CD4-positive, alpha-beta T cell treated with Interleukin-15 for 4 hours (primary cell): ENCODE measurements at places on chromosomes 2 and 18.

- DNase-seq, result no peak
Observed at GRCh38 chr18:56935434-56936040, 211.3 kb upstream of the BOD1L2 start.

DNA sequence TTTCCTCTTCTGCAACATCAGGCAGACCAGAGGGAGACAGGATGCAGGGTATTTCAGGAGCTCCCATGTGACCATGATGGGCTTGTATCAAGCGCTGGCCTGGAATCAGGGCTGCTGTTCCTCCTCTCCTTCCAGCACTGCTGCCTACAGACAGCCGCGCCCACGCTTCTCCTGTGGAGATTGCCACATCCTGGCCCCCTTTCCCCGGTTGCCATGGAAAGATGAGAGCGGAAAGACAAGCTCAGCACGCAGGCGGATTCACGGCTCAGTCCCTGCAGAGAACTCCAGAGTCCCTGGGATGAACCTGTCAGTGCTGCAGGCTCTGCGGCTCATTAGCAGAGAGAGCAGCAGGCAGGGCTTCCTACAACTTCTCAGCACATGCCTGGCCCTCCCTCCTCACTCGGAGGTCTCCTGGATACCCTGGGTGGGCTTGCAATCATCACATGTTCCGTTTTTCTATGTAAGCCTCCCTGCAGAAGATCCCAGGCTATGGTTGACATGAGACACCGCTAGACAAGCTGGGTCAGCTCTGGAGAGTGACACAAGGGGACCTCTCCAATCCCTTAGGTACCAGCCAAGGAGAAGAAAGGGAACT, 497.8 kb upstream of the MYT1L start:
- DNase-seq, result no peak

GRCh38 chr2:179255129-179255528, 9.5 kb downstream of the SESTD1 start:
- no peak for DNase-seq

GRCh38 chr2:234006501-234006900, 44.0 kb upstream of the SPP2 start:
- DNase-seq, result no peak

- DNase-seq, result no peak
Observed at GRCh38 chr2:34159901-34160300, 560.8 kb upstream of the FAM98A start.

GRCh38 chr2:188291142-188291616, 495 bp upstream of the GULP1 start:
- no peak for DNase-seq

DNA sequence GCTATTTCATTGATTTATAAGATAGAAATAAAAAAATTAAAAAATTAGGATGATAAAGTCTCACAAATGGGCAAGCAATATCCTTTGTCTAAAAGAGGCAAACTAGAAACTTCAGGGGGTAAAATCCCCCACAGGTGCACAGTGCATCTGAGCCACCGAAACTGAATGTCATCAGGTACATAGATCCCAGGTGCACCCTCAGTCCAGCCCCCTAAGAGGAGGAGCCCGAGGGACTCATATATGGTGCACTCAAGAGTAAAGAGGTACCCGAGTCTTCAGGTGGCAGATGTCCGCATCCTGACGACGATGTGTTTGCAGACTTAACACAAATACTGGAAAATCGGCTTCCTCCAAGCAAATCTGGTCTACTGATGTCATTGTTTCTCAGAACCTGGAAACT, 11.3 kb downstream of the QPCT start:
- DNase-seq, result no peak

DNA sequence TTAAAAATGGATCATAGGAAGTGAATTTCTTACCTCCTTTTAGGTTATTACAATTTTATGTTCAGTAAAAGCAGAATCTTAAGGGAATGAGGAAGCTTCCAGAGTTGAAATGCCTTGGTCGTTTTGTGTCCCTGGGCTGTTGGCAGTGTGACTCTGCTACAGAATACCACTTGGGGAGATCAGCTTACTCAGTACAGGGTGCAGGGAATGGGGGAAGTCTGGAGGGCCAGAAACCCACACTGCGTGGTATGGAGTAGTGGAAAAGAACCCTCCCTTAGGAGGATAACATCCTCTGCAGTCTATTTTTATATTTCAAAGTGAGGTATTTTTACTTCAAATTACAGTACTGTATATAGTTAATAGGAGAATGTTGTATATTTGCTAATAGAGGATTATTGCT, 51.1 kb downstream of the R3HDM1 start:
- no peak for DNase-seq

- DNase-seq, result no peak
Observed at GRCh38 chr2:241961454-241961853, 91.9 kb downstream of the RTP5 start.

- DNase-seq, result no peak
Observed at GRCh38 chr2:233468047-233468740, 98.4 kb downstream of the USP40 start.

DNA sequence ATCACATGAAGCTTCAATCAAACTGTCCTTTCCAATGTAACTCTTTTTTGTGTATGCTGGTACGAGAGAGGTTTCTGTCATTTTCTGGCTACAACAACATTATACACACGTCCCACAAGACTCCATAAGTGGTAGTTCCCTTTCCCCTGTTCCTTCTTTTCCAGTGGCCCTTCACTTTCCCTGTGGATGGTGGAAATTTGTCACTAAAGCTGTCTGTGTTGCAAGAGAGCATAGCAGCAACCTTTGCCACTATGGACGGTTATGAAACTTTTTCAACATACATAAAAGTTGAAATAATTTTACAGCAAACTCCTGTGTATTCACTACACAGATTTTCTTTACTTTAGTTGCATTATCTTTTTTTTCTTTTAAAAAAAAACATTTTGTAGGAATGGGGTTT, 18.7 kb downstream of the DBI start:
- no peak for DNase-seq
